ENCODE measurements at places on chromosomes 1 and 21. TPM values are rescaled to one million over a fixed set of nuclear protein-coding genes. Genes with fewer than 3 reads are reported as not detected.
A peak's percentile ranks its signal among the peaks of the same experiment; 100 is the strongest.

The ASCL5 gene
- not detected for total RNA-seq

The TOR1AIP1 gene
- 145 TPM for total RNA-seq

The G0S2 gene
- total RNA-seq, result 4.9 TPM

GRCh38 chr21:29176471-29177120 is 46.2 kb downstream of the MAP3K7CL start:
- H3K27me3 ChIP-seq, result no peaks in the 10 kb centered on the region
- H3K36me3 ChIP-seq, result no peaks in the 10 kb centered on the region
- H3K4me1 ChIP-seq, result peaks cover 16% of the 10 kb centered on the region
- no peak for DNase-seq

- peaks cover 24% of the 10 kb centered on the region for H3K36me3 ChIP-seq
- H3K27me3 ChIP-seq, result no peaks in the 10 kb centered on the region
- H3K4me1 ChIP-seq, result peaks cover 5% of the 10 kb centered on the region
- no peak for DNase-seq
- H3K4me3 ChIP-seq, result no peak overlapping the region
- H3K27ac ChIP-seq, result no peak overlapping the region
These were observed 30.4 kb downstream of the TMEM63A start for GRCh38 chr1:225851805-225852204.

GRCh38 chr21:45376459-45377324 is 28.3 kb upstream of the COL18A1 start:
- H3K4me3 ChIP-seq, result no peak overlapping the region
- no peaks in the 10 kb centered on the region for H3K27me3 ChIP-seq
- DNase-seq, result no peak
- H3K4me1 ChIP-seq, result no peaks in the 10 kb centered on the region

DNA sequence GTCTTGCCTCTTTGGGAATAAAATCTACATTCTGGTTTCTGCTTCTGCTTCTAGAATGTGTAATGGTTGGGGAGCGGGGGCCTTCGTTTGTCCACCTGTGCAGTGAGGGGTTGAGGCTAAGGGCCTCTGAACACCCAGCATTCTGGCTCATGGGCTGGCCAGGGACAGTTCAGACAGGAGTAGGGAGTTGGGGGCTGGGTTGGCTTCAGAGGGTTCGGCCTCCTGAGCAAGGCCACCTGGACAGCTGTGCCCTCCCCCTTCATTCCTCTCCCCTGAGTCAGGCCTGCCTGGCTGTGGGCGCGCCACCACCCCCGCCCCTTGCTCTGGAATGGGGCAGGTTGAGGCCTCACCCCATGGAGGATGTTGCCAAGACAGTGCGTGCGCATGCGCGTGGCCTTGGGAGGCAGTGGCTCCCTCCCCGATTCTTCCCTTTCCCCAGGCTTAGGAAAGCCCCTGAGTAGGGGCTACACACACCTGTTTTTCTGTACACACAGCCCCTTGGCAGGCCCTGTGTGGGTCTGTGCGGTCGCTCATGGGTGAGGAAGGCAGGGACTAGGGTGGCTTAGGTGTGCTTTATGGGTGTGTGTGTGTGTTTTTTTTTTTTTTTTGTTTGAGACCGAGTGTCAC is 57.0 kb downstream of the YARS1 start:
- H3K36me3 ChIP-seq, result no peaks in the 10 kb centered on the region
- H3K4me3 ChIP-seq, result no peak overlapping the region
- H3K4me1 ChIP-seq, result peaks cover 73% of the 10 kb centered on the region
- peak overlapping the region; percentile 84 for H3K27ac ChIP-seq
- DNase-seq, result no peak

DNA sequence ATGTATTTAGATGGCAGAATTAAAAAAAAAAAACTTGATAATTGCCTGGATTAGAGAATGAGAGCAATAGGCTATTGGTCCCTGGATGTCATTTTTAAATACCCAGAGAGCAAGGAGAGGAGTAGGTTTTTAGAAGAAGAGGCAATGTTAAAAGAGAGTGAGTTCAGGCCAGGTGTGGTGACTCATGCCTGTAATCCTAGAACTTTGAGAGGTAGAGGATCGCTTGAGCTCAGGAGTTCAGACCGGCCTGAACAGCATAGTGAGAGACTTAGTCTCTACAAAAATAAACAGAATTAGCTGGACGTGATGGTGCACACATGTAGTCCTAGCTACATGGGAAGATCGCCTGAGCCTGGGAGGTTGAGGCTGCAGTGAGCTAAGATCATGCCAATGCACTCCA is 15.9 kb upstream of the MUTYH start:
- no peak overlapping the region for H3K4me3 ChIP-seq
- no peaks in the 10 kb centered on the region for H3K27me3 ChIP-seq
- DNase-seq, result no peak
- no peak overlapping the region for H3K27ac ChIP-seq

GRCh38 chr1:43427524-43427923 is 26.2 kb downstream of the HYI start:
- H3K36me3 ChIP-seq, result peaks cover 73% of the 10 kb centered on the region
- no peak overlapping the region for H3K4me3 ChIP-seq
- DNase-seq, result no peak

GRCh38 chr1:15289251-15289651 is 42.2 kb downstream of the FHAD1 start:
- H3K27me3 ChIP-seq, result no peaks in the 10 kb centered on the region
- H3K4me3 ChIP-seq, result no peak overlapping the region
- H3K27ac ChIP-seq, result no peak overlapping the region

DNA sequence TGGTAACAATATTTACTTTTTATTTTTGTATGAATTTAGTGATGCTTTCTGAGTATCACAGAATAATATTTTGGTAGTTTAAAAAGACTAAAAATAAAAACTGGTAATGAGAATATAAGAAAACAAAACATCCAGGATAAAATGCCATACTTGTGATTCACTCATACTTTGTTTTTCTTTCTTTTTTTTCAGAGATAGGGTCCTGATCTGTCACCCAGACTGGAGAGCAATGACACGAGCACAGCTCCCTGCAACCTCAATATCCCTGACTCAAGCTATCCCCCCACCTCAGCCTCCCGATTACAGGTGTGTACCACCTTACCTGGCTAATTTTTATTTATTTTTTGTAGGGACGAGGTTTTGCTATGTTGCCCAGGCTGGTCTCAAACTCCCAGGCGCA is 64.2 kb upstream of the ADAM30 start:
- H3K27ac ChIP-seq, result no peak overlapping the region
- H3K27me3 ChIP-seq, result no peaks in the 10 kb centered on the region
- peaks cover 29% of the 10 kb centered on the region for H3K36me3 ChIP-seq
- no peak for DNase-seq
- H3K4me1 ChIP-seq, result peaks cover 53% of the 10 kb centered on the region
- H3K4me3 ChIP-seq, result no peak overlapping the region

Data from esophagus muscularis mucosa (tissue), 4 donors.